ENCODE measurements at places on chromosomes 4 and X.

- no peak for DNase-seq
These were observed 366.2 kb downstream of the MAPK10 start for GRCh38 chr4:85993641-85994040.

GRCh38 chr4:24917076-24917856 is 4.4 kb upstream of the CCDC149 start:
- no peak for DNase-seq

DNA sequence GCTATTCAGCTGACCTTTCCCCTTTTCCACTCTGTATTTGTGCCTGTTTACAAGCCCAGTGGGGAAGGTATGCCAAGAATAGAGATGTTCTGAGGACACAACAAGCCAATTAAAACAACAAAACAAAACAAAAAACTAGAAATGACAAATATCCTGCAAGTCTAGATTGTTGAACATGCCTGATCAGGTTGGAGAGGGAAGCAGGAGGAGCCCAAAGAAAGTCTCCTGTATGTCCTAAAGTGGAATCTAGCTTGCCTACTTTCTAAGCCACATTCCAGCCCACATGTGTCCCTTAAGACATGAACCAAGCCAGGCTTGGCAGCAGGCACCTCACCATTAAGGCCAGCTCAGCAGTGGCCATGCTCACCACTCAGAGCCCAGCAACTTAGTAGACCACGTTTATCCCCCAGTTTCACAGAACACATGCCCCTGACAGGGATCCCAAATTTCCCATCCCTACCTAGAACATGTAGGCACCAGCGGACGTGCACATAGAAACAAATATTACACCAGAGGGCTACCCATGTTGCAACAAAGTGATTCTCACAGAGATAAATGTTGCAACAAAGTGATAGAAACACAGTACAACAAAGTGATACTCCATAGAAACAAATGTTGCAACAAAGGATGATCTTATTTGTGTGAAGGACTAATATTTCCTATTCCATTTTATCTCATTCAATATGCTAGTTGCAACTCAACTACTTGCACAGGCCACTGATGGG is 48.3 kb downstream of the CD99L2 start:
- DNase-seq: no peak

DNA sequence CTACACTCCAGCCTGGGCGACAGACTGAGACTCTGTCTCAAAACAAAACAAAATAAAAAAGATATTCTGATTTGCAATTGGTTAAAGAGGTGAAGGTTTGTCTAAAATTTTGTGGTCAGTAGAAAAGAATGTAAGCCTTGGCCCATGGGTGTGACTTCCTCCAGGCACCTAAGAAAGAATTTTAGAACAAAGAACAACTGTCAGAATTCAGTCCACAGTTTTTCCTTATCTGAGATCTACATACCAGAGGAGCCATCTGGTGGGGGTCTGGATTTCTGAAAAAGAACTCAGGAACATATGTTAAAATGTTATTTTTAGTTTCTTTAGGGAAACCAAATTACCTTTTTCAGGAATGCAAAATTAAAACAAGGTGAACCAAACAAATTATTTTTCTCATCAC is 434.1 kb downstream of the ANKRD50 start:
- DNase-seq: no peak

- no peak for DNase-seq
These were observed 122.1 kb upstream of the DIPK2B start for GRCh38 chrX:45322820-45323219.

GRCh38 chr4:101794806-101795205 is 4.3 kb downstream of the BANK1 start:
- DNase-seq: no peak

GRCh38 chrX:111585337-111585736 is 73.9 kb downstream of the SERTM2 start:
- DNase-seq: no peak

- no peak for DNase-seq
These were observed 2.8 kb upstream of the TENM3 start for GRCh38 chr4:182240161-182241130.

- peak; percentile 45 for DNase-seq
These were observed 648.7 kb upstream of the DIPK2B start for GRCh38 chrX:45849261-45849862.

- no peak for DNase-seq
These were observed 194.7 kb downstream of the OPHN1 start for GRCh38 chrX:68238568-68238967.

DNA sequence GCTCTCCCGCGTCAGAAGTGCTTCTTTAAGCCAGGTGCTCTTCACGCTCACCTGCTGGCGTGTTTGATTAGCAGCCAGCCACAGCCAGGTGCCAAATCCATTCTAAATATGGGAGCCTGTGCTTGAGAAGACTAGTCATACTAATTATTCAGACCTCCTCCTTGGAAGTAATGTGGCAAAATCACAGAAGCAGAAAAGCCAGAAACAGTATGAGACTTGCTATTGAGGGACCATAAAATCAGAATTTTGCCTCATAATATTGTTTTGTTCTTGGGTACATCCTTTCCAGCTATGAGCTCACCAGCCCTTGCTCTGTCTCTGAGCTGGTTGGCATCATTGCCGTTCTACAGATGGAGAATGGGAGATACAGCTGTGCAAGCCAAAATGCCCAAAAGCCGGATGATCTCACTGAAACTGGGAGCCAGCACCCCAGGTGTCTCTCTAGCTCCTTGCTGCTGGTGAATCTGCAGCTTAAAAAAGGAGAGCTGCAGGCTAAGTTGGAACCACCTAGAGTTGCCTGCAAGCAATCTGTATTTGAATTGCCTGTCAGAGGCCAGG is 205.4 kb downstream of the SHROOM3 start:
- DNase-seq: no peak

DNA sequence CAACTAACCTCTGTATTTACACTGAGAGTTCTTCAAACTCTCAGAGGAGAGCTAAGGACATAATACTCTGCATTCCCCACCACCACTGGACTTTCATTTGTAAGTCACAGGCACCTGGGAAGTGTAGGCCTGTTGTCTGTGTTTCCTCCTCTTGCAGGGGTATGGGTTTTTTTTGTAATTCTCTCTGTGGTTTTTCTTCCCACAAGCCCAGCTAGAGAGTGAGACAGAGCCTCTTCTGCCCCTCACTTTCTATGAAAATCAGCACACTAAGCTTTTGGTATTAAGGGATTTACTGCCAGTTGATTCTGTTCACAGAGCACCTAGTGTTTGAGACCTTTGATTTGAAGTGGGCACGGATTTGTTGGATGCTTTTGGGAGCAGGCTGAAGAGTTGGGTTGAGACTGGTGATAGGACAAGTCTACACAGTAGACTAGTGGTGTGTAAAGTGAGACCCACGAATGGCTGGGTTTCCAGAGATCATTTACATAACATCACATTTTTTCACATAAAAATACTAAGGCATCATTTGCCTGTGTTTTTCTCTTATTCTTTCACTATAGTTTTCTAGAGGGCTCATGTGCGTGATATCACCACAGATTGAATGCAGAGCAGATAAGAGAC is 28.9 kb upstream of the WDR17 start:
- DNase-seq: no peak

DNA sequence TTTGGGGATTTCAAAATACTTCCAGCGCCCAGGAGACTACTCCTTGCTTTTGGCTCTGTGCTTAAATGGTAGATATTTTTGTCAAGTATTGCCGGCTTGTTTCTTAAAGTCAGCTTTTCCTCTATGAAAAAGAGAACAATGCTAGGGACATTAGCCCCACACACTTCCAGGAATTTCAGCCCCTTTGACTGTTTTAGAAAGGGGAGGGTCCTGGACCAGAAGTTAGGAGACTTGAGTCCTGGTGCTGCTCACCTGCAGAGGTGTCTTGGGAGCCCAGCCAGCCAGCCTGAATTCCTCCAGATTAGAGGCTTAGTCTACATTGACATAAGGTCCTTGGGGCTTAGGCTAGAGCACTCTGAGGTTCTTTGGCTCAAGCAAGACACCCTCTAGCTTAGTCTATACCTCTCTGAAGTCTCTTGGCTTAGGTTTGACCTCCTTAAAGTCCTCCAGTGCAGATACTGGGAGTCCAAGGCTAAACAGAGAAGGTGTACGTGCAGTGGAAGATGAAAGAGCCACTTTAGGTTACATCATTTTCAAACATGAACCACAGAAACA is 1.6 kb upstream of the SETD7 start:
- DNase-seq: no peak

GRCh38 chr4:7584098-7584497 is 149.4 kb upstream of the PSAPL1 start:
- DNase-seq: no peak

- DNase-seq: no peak
These were observed 1.1 kb upstream of the LIN54 start for GRCh38 chr4:83011689-83012199.

DNA sequence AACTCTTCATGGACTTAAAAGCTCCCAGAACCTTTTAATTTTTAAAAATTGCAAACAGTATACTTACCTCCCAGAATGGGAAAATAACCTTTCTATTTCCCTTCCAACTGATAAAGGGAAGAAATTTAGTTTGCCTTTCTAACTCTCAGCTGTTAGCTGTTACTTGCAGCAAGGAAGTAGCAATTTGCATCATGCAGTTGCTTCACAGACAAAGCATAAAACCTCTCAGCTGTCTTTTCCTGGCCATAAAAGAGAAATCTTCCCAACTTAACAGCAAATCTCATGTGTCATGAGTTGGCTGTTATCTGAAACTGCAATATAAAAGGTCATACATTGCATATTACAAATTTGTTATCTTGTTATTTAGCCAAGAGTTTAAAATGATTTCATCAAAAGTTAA is 18.4 kb downstream of the C4orf17 start:
- no peak for DNase-seq

GRCh38 chr4:54571293-54572151 is 86.2 kb upstream of the KIT start:
- no peak for DNase-seq

GRCh38 chrX:8147226-8147625 is 23.8 kb downstream of the VCX2 start:
- DNase-seq: no peak

DNA sequence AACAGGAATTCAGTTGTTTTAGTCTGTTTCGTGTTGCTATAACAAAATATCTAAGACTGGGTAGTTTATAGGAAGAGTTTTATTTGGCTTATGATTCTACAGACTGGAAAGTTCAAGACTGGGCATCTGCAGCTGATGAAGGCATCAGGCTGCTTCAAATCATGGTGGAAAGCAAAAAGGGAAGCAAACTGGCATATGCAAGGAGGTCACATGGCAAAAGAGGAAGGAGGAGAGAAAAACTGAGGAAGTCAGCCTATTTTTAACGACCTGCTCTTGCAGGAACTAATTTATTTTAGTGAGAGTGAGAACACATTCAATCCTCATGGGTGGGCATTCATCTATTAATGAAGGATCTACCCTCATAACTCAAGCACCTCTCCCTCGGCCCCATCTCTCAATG is 363.1 kb upstream of the HS3ST1 start:
- no peak for DNase-seq

DNA sequence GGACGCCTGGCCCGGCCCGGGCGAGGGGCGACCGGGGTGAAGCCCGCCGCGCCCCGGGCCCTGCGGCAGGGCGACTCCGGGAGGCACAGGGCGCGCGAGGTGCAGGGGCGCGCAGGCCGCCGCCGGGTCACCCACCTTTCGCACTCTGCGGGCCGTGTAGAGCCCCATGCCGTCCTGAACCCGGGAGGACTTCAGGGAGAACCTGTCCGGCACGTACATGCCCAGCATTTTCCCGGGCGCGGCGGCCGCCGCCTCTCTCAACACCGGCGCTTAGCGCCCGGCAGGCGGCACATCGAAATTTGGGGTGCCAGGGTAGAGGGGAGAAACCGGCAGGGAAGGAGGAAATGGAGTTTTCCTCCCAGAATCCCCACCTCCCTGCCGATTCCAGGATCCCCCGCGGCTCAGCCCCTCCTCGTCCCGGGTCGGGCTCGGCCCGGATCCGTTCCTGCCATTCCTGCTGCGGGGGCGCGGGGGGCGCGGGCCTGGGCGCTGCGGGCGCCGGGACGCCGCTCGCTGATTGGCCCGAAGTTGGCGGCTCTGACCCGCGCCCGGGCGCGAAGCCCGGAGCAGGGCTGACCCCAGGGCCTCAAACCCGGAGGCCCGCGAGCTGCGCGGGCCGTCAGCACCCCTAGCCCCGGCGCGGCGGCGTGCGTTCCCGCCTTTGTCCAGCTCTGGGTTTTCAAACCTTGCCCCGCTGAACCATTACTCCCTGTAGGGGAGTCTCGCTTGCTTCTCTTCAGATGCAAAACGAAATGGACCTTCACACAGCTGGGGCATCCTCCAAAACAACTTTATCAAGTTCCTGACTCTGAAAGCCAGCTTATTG is at the start of gene PRDM5:
PRDM5 (minus strand) TSS at position 346 of the 826 bp plus-strand sequence; CDS start at position 228, 118 bp downstream.
- DNase-seq: no peak

DNA sequence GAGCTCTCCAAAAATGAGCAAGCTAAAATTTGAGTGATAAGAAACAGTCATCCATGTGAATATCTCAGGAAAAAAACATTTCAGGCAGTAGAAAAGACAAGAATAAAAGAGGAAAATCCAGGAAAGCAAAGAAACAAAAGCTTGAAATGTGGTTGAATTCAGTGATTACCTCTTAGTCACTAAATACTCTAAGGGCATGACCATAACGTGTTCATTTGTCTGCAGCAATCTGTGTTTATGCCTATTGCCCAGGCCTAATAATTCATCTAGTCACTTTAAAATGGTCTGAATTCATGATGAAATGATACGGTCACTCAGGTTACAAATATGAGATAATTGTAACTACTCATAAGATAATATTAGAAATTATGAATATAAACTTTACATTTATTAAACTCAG is 837.9 kb downstream of the STPG2 start:
- no peak for DNase-seq

- no peak for DNase-seq
These were observed 166.1 kb upstream of the PDE5A start for GRCh38 chr4:119794681-119795080.

DNA sequence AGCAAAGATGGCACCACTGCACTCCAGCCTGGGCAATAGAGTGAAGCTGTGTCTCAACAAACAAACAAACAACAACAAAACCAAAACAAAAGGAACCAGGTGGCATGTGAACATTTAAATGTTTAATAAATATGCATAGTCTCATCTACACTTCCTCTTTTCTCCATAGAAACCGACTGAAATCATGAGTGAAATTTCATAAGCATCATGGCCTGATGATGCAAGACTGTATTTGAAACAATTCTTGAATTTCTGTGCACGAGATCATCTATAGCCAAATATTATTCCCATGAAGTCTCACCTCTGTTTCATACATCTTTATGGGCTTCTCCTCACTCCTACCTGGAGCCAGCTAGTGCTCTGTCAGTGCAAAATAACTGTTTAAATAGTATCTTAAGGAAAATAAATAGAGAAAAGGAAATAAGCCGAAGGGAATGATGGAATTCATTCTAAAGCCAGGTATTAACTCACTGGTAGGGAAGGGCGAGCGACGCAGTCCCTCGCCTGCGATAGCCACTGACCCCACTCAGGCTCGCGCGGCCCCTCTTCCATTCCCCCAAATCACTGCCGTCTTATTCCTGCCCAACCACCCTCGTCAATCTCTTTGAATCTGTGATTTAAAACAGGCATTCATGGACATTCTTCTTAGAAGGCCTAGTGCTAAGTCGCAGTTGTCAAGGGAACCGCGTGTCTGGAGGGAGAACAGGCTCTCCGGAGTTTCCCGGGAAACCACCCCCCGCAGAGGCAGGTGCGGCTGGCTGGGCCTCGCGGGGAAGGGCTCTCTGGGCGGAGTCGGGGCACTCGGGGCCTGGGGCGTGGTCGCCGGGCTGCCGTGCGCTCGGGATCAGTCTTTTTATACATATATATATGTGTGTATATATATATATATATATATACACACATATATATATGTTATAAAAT is 52.4 kb upstream of the TRIM2 start:
- no peak for DNase-seq

- DNase-seq: no peak
These were observed 42.9 kb downstream of the ACSL1 start for GRCh38 chr4:184782731-184783373.

Measured in epithelial cell of prostate (primary cell).